ENCODE measurements at places on chromosomes 1 and 21.

DNA sequence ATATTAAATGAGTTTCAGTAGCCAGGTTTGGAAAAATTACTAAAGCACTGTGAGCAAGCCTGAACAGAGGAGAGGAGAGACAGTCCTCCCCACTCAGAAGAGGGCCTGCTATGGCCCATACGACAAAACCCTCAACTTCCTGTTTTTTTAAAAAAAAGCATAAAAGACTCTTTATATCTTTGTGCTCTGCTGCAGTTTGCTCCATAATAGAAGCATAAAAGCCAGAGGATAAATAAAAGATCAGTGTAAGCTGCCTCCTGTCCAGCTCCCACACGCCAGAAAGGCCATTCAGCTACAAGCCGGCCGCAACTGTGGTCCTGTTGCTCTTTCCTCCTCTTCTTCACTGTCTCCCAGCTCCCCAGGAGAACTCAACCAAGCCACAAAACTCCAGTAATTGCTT lies 37.8 kb downstream of the NID1 start:
- DNase-seq = no peak

DNA sequence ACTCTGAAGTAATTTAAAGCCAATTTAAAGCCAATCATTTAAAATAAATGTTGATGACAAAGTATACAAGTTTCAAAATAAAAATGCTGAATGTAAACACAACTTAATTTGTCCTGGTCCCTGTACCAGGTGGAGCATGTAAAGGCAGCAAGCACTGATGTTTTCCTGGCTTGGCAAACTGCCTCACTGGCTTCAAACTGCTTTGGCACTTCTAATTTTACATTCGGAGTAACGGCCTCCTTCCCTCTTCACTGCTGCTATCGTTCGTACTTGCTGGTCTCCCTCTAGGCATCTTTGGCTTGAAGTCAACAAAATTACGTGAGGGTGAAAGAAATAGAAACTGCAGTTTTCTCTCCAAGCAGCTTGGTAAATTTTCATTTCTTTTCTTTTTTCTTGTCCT lies 287.9 kb downstream of the LTN1 start:
- DNase-seq = no peak

DNA sequence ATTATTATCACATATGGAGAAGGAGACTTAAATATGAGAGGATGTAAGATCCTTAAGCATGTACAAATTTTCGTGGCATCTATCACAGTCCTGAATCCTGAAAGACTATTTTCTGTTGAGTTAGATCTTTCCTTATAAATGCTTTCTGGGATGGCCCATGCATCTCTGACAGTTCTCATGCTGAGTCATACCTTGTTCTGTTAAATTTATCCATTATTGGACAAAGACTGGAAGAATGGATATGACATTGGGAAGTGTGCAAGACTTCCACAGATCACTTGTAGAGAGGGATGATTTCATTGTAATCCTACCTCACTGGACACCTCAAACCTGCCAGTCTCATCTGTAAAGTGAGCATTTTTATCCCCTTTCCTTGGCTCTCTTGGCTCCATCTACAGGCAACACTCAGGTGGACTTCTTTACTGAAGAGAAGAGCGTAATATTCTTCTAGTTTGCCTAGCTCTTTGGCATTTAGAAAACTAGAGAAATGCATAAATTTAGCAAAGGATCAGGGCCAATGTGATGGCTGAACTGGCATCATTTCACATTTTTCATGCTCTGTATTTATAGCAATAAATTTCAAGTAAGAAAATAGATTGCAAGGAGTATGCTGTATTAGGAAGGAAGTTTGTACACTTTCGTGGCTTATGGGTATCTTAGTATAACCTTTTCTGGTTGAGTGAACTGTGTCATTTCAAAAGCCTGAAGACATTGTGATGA lies 128.2 kb downstream of the NFIA start:
- no peak for DNase-seq

DNA sequence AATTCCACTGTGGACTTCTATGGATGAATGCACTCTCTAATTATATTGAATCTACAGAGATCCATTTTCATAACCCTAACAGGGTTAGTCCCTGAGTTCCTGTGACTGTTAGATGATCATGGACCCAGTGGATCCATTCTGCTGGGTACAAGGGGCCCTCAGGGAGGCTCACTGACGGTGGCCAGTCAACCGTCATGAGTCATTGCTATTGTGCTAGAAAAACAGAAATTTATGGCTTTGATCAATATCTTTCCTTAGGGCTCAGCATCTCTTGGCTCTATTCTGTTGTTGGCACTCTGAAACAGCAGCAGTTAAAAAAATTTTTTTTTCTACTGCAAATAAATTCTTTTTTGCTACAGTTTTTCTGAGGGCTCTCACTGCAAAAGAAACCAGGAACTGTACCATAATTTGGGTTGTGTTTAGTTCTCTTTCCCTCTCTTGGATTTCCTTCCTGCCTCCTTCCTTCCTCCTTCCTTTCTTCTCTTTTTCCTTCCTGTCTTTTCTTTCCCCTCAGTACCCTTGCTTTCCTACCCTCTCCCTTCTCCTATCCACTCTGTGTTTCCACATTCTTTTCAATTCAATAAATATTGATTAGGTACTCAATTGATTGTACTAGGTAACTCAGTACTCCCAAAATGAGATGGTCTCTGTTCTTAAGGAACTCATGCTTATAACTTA lies 49.5 kb downstream of the UTP25 start:
- no peak for DNase-seq
